ENCODE measurements at places on chromosomes 12 and 14.

DNA sequence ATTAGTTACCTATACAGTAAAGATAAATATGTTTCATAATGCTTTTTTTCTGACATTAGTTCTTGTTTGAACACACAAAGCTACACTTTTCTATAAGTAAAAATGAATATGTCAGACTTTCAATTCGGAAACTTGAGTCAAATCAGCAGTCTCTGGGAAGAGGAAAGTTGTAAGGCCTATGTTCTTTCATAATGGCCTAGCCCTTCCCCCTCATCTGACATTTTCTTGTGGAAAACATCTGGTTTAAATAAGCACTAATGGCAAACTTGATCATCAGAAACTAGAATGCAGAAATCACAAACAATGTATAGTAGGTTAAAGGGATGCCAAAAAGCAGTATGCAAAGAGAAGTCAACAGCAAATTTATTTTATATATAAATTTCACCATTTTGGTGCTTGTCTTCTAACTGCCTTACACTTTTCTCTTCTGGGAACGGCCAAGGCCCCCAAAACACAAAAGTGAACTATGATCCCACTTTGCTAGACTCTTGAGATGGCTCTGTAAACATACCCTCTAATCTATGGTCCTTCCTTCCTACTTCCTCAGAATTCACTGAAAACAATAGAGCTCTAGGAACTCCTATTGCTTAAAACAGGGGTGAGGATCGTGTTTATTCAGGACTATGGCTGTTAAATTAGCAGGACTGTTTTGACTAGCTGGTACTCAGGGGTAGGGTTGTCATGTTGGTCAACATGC, 444.1 kb downstream of the RAD51B start:
- peak; percentile 77 for DNase-seq

DNA sequence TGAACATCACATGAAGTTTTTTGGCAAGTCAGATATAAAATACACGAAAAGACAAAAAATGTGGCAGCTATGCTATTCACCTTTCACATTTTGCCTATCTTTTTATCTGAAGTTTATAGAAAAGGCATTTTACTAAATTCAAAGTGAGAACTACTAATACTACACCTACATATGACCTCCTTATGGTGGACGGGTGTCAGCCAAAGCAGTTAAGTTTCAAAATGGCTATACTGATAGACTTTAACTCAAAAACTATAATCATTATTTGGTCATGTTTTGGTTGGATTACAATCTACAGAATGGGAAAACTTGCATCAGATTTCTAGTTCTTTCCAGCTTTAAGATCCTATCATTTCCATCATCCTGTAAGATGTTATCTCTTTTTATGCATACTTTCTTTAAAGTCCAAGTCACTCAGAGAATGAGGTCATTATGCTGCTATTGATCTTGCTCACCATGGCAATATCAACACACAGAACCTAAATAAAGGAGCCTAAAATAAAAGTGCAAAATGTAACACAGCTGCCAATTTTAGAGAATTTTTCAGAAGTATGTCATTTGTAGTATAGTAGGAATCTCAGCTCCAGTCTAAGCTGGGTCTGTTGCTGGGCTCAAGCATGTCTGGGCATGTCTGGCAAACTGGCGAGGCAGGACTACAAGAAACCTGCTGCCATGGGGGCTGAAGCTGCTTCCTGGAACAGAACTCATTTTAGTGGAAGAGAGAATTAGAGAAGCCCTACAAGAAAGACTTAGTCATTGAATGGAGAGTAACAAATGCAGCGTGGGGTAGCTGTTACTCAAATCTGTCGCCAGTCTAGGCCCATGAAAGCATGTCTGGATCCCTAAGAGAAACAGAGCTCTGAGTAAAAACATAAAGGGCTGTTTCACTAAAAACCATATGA, 7.6 kb upstream of the AEBP2 start:
- no peak for DNase-seq

GRCh38 chr14:74634964-74635363, 22.9 kb upstream of the LTBP2 start:
- DNase-seq: no peak

GRCh38 chr12:22477166-22477893, 67.0 kb downstream of the C2CD5 start:
- DNase-seq: no peak

GRCh38 chr12:94074216-94074979, 74.0 kb upstream of the PLXNC1 start:
- DNase-seq: no peak

DNA sequence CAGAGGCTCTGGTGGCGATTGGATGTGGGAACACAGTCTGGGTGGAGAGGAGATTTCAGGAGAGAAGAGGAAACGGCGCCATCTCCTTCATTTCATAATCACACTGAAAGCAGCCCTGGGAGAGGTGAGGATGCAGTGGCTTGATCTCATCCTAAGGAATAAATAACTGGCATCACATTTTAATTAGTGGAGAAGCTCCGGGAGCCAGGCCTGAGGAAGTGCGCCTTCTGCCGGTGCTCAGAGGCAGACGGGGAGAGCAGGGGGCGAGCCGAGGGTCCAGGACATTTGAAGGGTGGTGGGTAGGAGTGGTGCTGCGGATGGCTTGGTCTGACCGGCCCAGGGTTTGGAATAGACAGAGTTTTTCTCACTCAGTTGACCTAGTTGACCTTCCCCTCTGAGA, 265.0 kb downstream of the CACNA1C start:
- DNase-seq: no peak

All from SK-N-MC (cell line).